HCT116 (cell line): ENCODE measurements at places on chromosomes 4 and X. TPM values are rescaled to one million over a fixed set of nuclear protein-coding genes. Genes with fewer than 3 reads are reported as not detected.

GRCh38 chr4:173185847-173186510 lies 17.4 kb downstream of the GALNT7 start:
- no peak for DNase-seq
- H3K36me3 ChIP-seq, result no peaks in the 10 kb centered on the region
- peaks cover 73% of the 10 kb centered on the region for H3K4me1 ChIP-seq
- H3K27me3 ChIP-seq, result no peaks in the 10 kb centered on the region

GRCh38 chr4:125735102-125735501 lies 420.3 kb downstream of the FAT4 start:
- H3K36me3 ChIP-seq, result no peaks in the 10 kb centered on the region
- no peak for DNase-seq
- peaks cover 33% of the 10 kb centered on the region for H3K4me1 ChIP-seq
- no peak overlapping the region for H3K27ac ChIP-seq
- no peak overlapping the region for H3K4me3 ChIP-seq

GRCh38 chr4:100312615-100313350 lies 122.5 kb upstream of the DDIT4L start:
- H3K36me3 ChIP-seq, result no peaks in the 10 kb centered on the region
- no peaks in the 10 kb centered on the region for H3K27me3 ChIP-seq
- H3K27ac ChIP-seq, result no peak overlapping the region
- no peak overlapping the region for H3K4me3 ChIP-seq

- no peaks in the 10 kb centered on the region for H3K27me3 ChIP-seq
- H3K27ac ChIP-seq, result no peak overlapping the region
- DNase-seq, result no peak
- no peak overlapping the region for H3K4me3 ChIP-seq
- peaks cover 12% of the 10 kb centered on the region for H3K4me1 ChIP-seq
Measured at GRCh38 chr4:164212714-164213113, 541.2 kb upstream of the SMIM31 start.

DNA sequence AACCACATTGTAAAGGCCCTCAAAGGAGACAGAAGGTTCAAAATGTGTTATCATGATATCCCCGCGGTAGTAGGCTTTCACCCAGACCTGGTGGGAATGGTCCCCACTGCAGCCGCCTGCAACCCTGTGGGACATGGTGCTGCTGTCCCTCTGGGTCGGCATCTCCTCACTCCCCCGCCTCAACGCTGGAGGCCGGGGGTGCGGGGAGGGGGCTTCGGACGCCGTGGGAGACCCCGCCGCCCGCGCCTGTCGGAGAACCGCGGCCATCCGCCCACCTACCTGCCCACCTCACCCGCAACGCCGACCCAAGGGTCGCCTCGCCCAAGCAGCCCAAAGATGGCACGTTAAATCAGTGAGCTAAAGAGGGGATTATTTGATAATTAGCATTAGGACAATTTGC lies 11.2 kb upstream of the ARMCX1 start:
- no peak overlapping the region for H3K27ac ChIP-seq
- H3K4me1 ChIP-seq, result no peaks in the 10 kb centered on the region
- no peaks in the 10 kb centered on the region for H3K27me3 ChIP-seq

Gene TLR7
- not detected for total RNA-seq
